ENCODE measurements at places on chromosomes 5 and 9.
A peak's percentile ranks its signal among the peaks of the same experiment; 100 is the strongest.

DNA sequence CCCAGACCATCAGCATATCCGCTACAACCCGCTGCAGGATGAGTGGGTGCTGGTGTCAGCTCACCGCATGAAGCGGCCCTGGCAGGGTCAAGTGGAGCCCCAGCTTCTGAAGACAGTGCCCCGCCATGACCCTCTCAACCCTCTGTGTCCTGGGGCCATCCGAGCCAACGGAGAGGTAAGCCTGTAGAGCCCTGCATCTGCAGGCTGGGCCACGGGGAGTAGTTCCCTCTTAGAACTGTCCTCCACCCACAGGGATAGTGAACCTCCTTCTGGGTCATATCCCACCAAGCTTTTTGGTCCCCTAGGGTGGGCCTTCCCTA lies 569 bp downstream of the GALT start:
- no peak for DNase-seq

DNA sequence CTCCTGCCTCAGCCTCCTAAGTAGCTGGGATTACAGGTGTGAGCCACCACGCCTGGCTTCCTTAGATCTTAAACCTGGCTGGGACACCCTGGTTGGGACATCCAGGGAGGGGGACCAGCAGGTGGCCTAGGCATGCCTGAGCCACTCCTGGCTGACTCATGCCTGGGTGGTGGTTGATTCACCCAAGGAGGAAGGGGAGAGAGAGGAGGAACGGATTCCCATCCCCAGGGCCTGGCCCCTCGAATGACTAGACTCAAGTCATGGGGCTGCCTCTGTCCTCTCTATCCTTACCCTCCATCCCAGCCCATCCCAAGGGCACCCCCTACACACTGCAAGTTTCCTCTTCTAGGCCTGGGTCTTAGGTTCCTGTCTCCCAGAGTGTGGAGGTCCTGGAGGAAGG lies 12.7 kb downstream of the EEIG1 start:
- DNase-seq: peak; percentile 38

DNA sequence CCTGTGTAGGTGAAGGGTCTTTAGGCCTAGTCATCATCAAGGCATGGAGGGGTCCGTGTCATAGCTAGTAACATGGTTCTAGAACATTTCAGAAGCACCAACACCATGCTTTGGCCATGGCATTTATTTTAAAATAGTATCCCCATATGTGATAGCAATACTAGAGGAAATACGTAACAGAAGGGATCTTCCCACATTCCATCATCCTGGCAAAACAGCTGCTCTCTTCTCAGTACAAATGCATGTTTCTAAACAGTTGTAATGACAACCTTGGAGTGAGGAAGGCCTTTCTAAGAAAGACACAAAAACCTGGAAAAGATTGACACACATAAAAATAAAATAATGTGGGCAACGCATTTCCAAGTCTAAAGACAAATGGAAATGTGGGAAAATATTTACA lies 97.6 kb downstream of the GADD45G start:
- DNase-seq: no peak

DNA sequence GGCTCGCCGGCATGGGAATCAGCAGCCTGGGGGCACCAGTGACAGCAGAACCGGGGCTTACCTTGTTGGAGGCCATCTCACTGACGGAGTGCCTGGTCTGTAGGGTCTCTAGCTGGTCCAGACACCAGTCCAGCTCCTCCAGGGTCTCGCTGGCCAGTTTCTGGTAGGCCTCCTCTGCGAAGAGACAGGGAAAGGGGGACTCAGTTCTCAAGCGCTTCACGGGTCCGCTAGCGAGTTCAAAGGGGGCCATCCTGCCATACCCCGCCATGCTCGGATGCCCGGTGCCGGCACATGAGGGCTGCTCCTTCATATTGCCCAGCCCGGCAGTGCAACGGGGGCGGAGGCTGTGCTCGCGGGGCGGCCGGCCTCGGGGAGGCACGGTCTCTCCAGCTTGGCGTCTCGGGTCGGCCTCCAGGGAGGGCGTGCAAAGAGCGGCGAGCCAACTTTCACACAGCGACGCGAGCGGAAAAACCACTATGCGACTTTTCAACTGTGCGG lies 456.0 kb downstream of the RAB3C start:
- no peak for DNase-seq

DNA sequence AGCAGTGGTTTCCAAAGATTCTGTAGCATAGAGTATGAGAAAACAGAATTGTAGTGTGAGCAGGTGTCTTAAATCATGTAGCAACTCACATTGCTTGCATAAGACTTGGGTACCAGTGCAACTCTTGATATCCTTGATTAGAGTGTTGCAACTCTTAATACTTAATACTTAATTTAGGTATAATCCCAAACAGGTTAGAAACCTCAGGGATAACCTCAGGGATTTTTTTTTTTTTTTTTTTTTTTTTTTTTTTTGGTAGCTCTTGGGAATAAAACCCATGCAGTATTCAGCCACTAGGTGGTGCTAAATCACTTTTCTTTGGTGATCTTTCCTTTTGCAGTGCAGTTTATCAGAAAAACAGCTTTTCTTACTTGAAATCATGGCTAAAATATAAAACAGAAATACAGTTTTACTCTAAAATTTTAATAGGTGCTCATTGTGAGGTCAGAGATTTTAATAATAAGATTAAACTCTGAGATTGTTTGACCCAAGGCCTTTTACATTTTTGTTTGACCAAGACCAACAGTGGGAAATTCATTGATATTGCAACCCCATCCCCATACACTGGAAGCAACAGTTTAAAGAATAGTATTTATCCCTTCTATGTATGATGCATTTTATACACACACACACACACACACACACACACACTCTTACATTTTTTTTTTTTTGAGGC lies 55.3 kb downstream of the ERAP1 start:
- peak; percentile 82 for DNase-seq

GRCh38 chr9:127897193-127897692 lies 2.2 kb downstream of the ST6GALNAC6 start:
- DNase-seq: peak; percentile 90

DNA sequence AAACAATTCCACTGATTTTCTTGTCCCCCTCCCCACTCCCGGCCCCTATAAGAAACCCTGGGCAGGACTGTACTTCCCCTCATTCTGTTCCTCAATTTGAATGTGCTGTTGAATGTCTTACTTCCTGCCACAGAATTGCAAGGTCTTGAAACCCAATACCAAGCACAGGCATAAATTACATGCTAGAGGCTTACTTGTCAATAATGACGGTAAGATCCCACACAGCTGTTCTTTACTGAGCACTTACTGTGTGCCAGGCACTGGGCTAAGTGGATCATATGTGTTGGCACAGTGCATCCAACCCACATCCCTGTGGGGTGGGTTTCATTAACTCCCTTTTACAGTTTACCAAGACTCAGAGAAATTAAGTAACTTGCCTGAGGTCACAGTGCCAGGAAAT lies 63.4 kb downstream of the MVB12B start:
- DNase-seq: no peak
